Uterus (tissue), 4 donors: ENCODE measurements at places on chromosomes 6 and 20.

DNA sequence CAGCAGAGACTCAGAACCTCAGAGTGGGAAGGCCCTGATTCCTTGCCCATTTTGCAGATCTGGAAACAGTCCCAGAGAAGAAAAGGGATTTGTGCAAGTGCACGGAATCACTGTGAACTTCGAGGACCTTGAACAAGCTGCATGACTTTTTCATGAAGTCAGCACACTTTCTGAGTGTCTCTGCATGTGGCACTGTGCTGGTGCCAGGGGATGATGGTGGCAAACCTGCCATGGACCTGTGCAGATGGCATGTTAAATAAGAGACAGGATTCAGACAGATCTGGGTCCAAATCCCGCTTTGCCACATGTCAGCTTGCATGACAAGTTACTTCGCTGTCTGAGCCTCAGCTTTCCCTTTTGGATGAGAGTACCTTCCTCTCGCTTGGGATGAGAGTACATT is 26.8 kb downstream of the ZNF831 start:
- H3K27me3 ChIP-seq, result no peaks in the 10 kb centered on the region
- H3K27ac ChIP-seq, result no peak overlapping the region
- no peak overlapping the region for H3K4me3 ChIP-seq
- H3K36me3 ChIP-seq, result no peaks in the 10 kb centered on the region
- no peaks in the 10 kb centered on the region for H3K4me1 ChIP-seq
- DNase-seq, result no peak

DNA sequence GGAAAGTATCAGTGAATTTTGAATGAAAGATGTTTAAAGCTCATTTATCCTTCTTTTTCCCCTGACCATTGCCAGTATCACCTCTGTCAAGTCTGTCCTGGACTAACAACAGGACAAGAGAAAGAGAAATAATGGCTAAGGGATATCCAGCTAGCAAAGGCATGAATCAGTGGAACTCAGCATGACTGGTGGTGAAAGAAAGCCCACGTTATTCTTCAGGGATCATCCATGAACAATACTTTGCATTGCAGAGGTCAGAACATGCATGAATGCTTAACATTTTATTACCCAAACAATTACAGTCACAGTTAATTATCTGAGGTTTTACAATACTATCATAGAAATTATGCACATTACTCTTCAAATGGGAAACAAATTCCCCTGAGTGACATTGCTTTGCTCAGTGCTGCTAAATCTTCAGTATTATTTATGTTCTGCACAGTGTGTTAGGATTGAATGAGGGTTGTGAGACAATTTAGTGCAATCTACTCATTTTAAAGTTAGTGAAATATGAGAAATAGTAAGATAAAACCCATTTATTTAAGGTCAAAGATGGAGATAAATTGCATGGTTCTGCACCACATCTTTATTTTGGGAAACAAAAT is 350.7 kb downstream of the KHDRBS2 start:
- H3K4me1 ChIP-seq, result no peaks in the 10 kb centered on the region
- H3K27ac ChIP-seq, result no peak overlapping the region
- no peaks in the 10 kb centered on the region for H3K36me3 ChIP-seq
- no peak overlapping the region for H3K4me3 ChIP-seq
- H3K27me3 ChIP-seq, result no peaks in the 10 kb centered on the region

DNA sequence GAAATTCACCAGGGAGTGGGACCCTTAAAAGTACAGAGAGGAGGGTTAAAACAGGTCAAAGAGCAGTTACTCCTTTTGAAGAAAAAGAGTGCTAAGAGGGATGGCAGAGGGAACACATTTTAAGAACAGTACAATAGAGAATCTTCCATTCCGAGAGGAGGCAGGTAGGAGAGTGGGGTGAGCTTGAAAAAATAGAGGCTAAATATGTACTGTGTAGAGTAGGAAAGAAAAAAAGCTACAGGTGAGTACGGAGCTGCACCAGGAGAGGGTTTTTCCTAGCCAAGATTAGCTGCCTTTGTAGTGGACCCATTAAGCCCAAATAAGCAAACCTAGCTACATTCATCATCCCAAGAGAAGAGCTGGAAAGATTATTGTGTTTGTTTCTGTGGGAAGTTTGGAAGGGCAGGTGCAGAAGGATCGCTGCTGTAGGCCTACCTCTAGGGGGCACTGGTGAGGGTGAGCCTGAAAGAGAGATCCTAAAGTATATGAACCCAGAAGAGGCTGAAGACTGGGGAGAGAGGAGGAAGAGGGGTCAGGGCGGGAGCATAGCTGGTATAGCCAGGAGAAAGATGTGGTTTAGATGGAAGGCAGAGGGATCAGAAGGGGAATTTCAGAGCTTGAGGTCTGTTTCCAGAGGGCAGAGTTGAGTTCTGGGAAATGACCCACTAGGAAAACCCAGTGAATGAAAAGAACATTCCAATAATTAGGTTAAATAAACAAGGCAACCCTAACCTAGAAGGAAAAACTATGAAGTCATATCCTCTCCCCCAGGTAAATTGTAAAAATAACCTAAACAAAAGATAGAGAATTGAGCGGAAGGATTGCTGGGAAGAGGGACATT is 50.2 kb upstream of the HINT3 start:
- H3K36me3 ChIP-seq, result no peaks in the 10 kb centered on the region
- H3K4me3 ChIP-seq, result no peak overlapping the region
- no peak for DNase-seq
- no peak overlapping the region for H3K27ac ChIP-seq
- no peaks in the 10 kb centered on the region for H3K4me1 ChIP-seq

GRCh38 chr20:48761023-48761785 is 66.6 kb downstream of the PREX1 start:
- H3K4me1 ChIP-seq, result no peaks in the 10 kb centered on the region
- H3K36me3 ChIP-seq, result no peaks in the 10 kb centered on the region
